ENCODE measurements at places on chromosomes 7 and 10.

DNA sequence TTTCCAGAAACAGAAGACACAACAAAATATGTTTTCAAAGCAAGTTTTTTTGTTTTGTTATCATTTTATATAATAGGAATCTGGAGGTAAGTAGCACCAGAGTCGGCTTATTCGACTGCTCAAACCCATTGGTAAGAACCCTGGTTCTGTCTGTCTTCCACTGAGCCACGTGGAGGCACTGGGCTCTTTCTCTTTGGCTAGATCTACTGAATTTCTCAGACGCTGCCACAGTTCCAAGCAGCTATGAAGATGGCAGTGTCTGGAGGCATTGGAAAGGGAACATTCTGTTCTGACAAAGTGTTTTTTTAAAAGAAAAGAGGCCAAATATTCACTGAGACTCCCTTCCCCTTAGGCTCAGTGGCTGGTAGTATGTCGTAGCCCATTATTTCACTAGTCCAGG lies 338.8 kb downstream of the NRG3 start:
- DNase-seq = no peak

DNA sequence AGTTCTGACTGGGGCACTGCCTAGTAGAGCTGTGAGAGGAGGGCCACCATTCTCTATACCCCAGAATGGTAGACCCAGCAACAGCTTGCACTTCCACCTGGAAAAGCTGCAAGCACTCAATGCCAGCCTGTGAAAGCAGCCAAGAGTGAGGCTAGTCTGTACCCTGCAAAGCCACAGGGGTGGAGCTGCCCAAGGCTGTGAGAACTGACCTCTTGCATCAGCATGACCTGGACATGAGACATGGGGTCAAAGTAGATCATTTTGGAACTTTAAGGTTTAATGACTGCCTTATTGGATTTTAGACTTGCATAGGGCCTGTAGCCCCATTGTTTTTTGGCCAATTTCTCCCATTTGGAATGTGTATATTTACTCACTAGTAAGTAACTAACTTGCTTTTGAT lies 206.3 kb downstream of the TPK1 start:
- DNase-seq = no peak

GRCh38 chr10:29317027-29317420 lies 28.2 kb downstream of the LYZL1 start:
- no peak for DNase-seq

GRCh38 chr10:9015005-9015404 lies 960.5 kb downstream of the GATA3 start:
- no peak for DNase-seq

GRCh38 chr10:122847782-122848604 lies 2.3 kb upstream of the CUZD1 start:
- no peak for DNase-seq

DNA sequence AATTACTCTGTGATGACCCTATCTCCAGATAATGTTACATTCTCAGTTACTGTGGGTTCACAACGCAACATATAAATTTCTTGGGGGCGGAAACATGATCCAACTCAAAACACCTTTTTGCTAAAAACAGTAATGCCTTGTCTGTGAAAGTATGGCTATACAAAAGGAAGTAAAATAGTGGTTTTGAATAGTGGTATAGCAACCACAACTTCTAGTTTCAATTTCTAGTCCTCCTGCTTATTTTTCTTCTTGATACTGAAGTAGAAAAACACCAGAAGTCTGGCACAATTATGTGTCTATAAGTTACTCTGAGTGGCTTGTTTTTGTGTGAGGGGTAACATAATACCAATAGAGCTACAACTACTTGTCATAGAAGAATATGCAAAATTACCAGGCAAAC lies 21.5 kb upstream of the ZNF800 start:
- DNase-seq = no peak

DNA sequence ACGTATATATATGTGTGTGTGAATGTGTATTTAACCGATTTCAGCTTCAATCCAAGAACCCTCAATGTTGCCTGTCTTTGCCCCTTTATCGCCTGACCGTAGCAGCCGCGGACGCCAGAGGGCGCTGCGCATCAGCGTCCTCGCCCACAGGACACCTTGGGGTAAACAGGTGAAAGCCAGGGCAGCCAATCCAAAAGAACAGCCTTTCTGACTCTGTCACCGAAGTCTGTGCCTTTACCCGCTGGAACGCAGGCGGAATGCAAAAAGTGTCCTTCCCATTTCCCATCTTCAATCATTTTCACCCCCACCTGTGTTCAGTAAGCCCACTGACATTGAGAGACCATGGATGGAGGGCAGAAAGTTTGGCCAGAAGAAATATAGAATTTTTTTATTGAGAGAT lies 3.6 kb downstream of the NXPH1 start:
- DNase-seq = no peak

DNA sequence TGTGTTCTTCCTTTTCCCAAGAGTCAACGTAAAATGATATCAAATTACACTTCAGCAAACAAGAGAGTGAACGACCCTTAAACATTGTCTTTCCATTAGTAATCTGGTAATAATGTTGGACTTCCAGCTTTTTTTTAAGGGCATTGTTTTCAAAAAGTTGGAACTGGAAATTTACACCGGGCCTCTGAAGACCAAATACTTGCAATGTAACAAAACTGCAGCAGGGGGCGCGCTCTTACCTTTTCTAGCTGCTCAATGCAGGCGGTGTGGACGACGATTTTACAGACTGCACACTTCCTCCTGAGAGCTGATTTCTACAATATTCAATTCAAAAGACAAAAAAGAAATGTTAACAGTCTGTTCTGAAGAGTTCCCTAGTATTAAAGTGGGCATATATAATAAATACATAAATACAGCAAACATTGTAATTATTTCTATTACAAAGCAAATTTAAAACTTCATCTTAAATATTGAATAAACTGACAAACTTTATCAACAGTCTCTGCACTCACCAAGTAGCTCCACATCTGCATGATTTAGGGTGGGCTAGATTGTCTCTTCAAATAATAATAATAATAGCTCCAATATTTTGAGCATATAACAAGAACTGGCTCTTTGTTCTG lies 190.4 kb downstream of the DGKI start:
- peak; percentile 29 for DNase-seq

- DNase-seq = peak; percentile 13
These were observed 1.7 kb upstream of the SPACDR start for GRCh38 chr7:100465702-100466311.

GRCh38 chr7:82358009-82358578 lies 85.5 kb downstream of the CACNA2D1 start:
- no peak for DNase-seq

- DNase-seq = no peak
These were observed 120.2 kb downstream of the PRLHR start for GRCh38 chr10:118475214-118475613.

- DNase-seq = no peak
These were observed 4.0 kb upstream of the PPP1R3C start for GRCh38 chr10:91636892-91637291.

DNA sequence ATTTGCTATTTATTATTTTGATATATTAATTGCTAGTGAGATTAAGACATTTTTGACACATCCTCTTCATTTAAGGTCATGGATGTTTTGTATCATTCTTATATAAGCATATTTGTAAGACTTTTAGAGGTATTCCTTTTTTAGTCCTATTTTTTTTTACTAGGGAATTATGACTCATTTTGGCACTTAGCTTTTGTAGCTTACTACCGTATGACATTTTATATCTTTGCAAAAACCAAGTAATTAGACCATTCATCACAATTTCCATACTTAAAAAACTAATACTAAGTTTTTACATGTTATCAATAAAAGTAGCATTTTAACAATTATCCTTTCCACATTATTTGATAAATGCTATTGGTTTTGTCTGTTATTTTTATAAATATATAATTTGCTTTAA lies 41.6 kb downstream of the BMPR1A start:
- DNase-seq = no peak

DNA sequence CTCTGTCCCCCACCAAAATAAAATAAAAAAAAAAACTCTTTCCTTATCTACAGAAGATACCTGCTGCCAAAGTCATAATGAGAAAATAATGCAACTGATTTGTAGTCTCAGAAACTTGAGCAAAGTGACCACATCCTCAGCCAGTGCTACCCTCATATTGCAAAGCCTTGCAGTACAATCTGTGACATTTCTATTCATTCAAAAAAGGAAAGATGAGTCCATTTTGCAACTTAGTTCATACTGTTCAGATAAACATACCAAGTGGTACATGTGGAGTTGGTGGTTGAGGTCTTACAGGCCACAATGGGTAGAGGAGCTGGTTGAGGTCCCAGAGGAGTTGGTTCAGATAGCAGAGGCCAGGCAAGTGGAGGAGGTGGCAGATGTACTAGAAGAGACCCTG lies 6.5 kb upstream of the EIF5AL1 start:
- DNase-seq = no peak

- DNase-seq = no peak
These were observed 3.4 kb downstream of the TNRC18 start for GRCh38 chr7:5420067-5420880.

DNA sequence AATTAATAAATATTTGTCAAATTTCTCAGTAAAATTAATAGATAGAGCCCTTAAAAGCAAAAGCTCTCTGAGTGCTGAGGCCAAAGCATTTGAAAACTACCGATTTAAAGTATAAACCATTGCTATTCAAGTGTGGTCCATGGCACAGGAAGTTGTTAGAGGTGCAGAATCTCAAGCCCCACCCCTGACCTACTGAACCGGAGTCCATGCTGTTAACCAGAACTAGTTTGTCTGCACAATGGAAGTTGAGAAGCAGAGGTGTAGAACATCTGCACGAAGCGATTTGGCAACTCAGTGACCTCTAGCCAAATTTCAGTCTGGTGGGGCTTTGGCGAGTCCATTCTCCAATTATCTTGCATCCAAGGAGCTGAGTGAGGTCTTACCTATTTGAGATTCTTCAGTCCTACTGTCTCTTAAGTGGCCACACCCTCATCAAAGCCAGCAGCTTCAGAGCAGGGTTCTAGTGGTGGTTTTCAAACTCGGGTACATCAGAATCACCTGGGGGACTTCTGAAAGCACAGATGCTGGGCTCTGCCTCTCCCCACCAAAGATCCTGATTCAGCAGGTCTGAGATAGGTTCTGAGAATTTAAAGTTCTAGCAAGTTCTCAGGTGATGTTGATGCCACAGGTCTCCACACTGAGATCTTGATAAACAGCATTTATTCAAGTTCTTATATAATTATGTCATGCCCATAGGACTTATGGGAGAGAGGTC lies 96.8 kb upstream of the SAMD8 start:
- peak; percentile 40 for DNase-seq

DNA sequence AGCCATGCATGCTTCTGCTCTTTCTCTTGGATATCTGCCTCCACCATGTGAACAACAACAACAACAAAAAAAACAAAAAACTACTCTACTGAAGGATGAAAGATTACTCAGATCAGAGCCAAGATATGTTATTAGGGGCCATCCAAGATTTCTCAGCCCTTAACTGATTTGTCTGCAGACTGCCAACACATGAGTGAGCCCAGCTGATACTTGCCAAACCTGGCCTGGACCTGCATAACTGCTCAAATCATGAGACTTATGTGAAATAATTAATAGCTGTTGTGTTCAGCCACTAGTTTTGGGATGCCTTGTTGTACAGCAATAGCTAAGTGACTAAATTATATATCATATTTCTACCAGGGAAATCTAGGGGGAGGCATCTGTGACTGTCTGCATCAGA lies 334.5 kb upstream of the SORCS1 start:
- no peak for DNase-seq

GRCh38 chr10:119282446-119282845 lies 75.1 kb downstream of the GRK5 start:
- DNase-seq = no peak

DNA sequence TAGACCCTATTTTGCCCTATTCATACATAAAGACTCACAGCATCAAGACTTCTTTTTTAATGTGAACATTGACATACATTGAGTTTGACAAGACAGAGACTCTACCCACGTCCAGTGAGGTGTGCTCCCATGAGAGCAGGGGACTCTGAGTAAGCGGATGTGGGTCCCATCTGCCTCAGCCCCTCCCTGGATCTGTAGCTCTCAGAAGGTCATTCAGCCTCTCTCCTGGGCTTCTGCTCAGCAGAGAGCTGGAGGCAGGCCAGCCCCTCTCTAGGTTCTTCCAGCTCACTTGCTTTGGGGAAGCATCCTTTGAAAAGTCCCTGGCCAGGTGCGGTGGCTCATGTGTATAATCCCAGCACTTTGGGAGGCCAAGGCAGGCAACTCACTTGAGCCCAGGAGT lies 146.9 kb upstream of the ZMIZ1 start:
- DNase-seq = no peak

DNA sequence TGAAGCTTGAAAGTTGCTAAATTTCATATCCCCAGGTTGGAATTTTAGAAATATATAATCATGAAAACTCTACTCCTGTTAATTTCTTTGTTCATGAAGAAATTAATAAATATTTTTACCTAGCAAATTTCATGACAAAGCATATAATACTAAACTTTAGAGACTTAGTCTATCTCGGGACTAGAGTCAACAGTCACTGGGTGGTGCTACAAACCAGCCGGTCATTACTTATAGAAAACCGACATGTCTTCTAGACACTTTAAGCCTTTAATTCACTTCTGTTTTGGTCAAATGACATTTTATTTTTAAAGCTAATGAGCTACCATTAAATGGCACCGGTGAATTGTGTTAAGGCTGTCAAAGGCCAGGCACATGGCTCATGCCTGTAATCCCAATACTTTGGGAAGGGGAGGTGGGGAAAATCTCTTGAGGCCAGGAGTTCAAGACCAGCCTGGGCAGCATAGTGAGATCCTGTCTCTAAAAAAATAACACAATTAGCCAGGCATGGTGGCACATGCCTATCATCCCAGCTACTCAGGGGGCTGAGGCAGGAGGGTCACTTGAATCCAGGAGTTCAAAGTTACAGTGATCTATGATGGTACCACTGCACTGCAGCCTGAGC lies 270.1 kb downstream of the CACNA2D1 start:
- DNase-seq = no peak

GRCh38 chr7:15839416-15840100 lies 153.1 kb upstream of the MEOX2 start:
- DNase-seq = no peak

- peak; percentile 72 for DNase-seq
These were observed 246.0 kb downstream of the ELFN1 start for GRCh38 chr7:1915956-1916600.

- DNase-seq = no peak
These were observed 41.4 kb downstream of the TOMM7 start for GRCh38 chr7:22781230-22781711.

GRCh38 chr7:70630818-70631457 lies 501.0 kb upstream of the GALNT17 start:
- no peak for DNase-seq

DNA sequence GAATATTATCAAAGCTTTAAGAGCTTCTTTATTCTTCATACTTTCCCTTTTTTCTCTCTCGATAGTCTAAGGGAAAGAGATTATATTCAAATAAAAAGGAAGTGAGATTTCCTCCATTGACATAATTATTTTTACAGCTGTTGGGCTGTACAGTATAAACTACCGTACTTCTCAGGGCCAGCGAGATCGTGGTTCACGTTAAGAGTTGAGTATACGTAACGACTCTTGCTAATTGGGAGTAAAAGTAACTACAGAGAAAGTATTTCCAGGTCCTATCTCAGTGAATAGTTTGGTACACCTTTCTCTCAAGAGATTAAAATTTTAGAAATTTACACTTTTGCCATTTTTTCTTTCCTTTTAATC lies 57.8 kb downstream of the INPP5F start:
- no peak for DNase-seq

GRCh38 chr7:101686030-101686429 lies 56.9 kb upstream of the MYL10 start:
- DNase-seq = no peak

- no peak for DNase-seq
These were observed 116.2 kb downstream of the CAMK1D start for GRCh38 chr10:12465385-12466136.
